ENCODE measurements at places on chromosomes 7 and 10.

GRCh38 chr7:79982141-79982770 lies 152.4 kb upstream of the GNAI1 start:
- DNase-seq = no peak

GRCh38 chr10:91596825-91597196 lies 36.1 kb downstream of the PPP1R3C start:
- DNase-seq = no peak

DNA sequence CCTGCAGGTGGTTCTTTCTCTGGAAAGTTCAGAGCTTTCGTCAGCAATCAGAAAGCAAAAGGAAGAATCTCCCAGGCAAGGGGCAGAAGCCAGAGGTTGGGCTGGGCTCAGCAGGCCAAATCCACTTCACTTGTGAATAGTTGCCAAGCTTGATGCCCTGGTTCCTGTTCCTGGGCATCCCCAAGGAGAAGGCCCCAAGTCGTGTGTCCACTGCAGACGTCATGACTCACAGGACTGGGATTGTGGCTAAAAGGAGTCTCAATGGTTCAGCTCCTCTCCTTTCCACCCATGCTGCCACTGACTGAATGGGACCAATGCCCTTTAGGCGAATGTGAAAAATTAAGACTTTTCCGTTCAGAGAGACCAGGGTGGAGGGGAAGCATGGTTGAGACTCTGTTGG lies 38.6 kb upstream of the TRIM8 start:
- DNase-seq = no peak

GRCh38 chr7:65444899-65445823 lies 71.5 kb downstream of the ZNF92 start:
- DNase-seq = no peak

- DNase-seq = no peak
Observed at GRCh38 chr7:5222841-5223411, 32.9 kb downstream of the WIPI2 start.

DNA sequence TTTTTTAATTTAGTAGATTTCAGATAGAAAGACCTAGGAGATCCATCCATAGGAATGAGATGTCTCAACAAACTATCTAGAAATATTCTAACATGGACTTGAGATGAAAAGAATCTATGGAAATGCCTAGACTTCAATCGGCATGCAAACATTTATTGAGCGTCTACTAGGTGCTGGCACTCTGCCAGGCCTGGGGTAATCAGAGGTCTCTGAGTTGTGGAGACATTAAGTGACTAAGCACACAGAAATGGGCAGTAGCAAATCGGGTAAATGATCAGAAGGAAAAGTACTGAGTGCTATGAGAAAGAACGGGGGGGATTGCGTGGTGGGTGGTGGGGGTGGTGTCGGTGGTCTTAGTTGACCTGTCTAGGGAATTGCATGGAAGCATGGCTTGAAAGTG lies 466.6 kb downstream of the GALNT17 start:
- DNase-seq = no peak

DNA sequence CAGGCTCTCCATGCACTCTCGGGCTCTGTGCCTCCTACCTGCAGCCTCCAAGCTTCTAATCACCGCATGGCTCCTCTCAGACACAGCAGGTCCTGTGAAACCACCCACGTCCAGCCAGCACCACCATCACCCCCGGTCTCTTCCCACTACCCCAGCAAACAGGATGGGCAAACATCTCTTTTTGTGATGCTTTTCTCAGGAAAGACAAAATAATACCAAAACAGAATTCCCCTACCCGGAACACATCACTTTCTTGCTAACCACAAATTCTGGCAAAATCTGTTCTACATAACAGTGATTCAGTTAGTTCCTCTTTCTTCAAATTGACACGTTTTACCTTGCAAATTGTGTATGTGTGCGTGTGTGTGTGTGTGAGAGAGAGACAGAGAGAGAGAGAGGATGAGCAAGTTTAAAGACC lies 6.5 kb downstream of the SNX8 start:
- DNase-seq = no peak

DNA sequence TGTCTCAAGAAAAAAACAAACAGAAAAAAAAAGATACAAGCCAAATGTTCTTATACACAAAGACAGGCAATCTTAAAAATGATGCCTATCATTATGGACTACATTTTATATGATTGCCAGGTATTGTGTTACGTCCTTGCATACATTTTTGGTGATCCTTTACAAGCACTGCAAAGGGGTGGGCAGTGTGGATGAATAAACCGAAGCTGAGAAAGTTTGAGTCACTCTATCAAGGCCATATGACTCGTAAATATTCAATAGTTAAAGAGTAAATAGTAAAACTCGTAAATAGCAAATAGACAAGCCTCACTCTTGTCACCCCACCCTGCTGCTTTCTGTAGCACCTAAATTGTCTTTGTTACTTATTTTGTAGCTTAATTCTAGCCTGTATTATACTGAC lies 326.2 kb downstream of the FRMD4A start:
- no peak for DNase-seq

GRCh38 chr10:28479425-28479865 lies 53.5 kb upstream of the WAC start:
- DNase-seq = no peak

- DNase-seq = no peak
Observed at GRCh38 chr7:115249080-115249479, 327.2 kb downstream of the MDFIC start.

DNA sequence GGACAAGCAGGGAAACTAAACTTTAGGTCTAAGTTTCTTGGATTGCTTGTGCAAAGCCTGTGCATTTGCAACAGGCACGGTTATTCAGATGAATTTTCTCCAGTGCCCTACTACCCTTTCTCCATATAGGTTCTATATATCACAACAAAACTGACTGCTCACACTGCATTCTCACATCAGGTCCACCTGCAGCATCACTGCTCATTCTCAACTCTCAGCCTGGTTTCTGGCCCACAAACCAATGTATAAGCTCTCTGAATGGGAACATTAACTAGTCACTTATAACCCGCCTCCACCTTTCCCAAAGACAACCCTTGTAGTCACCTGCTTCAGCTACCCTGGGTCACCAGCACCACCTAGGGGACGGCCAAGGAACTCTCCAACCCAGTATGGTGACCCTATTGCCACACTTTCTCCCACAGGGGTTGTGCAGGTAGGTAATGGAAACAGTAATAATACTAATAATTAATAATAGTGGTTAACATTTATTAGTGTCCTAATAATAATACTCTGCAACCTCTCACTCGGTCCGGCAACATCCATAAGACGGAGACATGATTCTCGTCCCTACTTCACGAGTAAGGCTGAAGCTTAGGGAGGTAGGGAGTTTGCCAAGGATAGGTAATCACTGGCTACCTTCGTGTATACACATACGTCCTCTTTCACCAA lies 97.3 kb downstream of the CLEC2L start:
- peak; percentile 32 for DNase-seq

DNA sequence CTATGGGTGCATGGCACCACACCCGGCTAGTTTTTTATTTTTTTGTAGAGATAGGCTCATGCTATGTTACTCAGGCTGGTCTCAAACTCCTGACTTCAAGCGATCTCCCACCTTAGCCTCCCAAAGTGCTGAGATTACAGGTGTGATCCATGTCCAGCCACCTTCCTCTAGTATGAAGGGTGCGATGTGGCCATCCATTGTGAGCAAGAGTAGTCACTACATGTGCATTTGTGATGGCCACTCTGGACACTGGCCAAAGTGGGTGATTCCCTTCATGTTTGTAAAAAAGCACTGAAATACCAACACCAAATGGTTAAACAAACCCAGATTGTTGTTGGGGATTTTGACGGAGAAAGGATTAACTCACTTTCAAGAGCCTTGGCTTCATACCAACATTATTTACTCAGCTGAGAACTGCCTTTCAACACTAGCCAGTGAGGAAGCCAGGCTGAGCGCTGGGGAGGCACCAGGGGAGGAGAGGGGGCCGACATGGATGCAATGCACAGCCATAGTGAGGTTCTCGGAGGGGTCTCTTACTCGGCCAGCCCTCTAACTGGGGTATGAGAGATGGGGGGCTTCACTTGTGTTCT lies 198.1 kb upstream of the LYZL2 start:
- no peak for DNase-seq

- no peak for DNase-seq
Observed at GRCh38 chr7:54255242-54255641, 286.9 kb upstream of the VSTM2A start.

- no peak for DNase-seq
Observed at GRCh38 chr7:111192614-111193413, 101.9 kb downstream of the LRRN3 start.

- DNase-seq = no peak
Observed at GRCh38 chr10:20970044-20970443, 72.9 kb upstream of the NEBL start.

- DNase-seq = no peak
Observed at GRCh38 chr10:106540645-106541044, 623.9 kb downstream of the SORCS1 start.

GRCh38 chr7:129493555-129493954 lies 8.8 kb upstream of the SMKR1 start:
- DNase-seq = no peak

DNA sequence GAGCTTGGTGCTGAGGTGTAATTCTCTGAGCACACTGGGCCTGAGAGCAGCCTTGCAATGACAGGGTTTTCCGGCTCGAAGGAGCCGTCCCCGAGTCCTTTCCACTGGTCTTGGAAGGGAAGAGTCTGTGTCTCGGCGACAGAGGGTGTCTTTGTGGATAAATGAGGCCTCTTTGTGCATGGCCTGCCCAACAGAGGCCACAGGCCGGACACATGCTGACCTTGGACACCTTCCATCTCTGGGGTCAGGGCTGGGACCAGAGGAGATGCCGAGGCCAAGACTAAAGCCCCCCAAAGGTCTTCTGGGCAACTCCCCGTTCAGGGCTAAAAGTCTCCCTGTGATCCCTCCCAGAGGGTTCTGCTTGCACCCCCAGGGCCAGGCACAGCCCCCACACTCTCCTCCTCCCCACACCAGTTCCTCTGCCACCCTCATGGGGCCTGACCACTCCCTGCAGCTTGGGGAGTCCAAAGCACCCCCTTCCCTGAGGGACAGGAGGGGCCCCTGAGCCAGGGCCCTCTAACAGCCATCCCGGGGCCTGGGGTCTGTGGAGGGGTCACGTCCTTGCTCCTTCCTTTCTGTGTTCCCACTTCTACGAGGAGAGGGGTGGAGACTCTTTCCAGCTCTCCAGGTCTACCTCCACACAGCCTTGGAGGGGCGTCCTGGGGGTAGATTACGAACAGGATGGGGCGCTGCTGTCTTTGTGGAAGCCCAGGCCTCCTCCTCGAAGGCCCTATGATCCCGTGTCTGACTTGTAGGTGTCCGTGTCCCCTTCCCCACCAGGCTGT lies 130.6 kb upstream of the FAM20C start:
- DNase-seq = no peak

GRCh38 chr10:78778444-78779338 lies 290.1 kb upstream of the ZMIZ1 start:
- DNase-seq = no peak

- no peak for DNase-seq
Observed at GRCh38 chr7:138208142-138208570, 131.9 kb downstream of the AKR1D1 start.

DNA sequence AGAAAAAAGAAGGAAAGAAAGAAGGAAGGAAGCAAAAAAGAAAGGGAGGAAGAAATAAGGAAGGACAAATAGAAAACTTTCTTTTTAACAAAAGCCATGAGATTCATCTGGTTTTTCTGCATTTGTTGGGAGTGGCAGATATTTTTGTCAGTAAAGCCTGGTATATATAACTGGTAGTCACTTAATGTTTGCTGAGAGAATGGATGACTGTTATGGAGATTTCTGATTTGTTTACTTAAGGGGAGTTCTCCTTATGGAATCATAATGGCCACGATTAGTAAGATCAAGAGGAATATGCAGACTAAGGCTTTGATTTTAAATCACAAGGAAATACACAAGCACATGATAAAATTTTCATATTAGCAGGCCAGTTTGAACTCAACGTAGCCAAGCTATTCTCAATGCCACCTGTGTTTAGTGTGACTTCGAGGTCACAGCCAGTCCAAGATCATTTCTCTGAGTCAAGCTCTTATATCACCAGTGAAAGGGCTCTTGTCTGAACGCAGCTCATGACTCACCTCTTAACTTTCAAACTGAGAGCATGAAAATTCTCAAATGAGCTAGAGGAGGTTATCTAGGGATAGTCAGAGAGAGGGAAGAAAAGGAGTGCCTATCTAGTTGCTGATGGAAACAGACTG lies 445.1 kb upstream of the ZMIZ1 start:
- no peak for DNase-seq

- no peak for DNase-seq
Observed at GRCh38 chr7:33130184-33130583, 820 bp downstream of the BBS9 start.

- DNase-seq = no peak
Observed at GRCh38 chr7:87210506-87210905, 9.0 kb downstream of the TMEM243 start.

GRCh38 chr10:103967448-103968071 lies 620 bp downstream of the SLK start:
- DNase-seq = no peak

DNA sequence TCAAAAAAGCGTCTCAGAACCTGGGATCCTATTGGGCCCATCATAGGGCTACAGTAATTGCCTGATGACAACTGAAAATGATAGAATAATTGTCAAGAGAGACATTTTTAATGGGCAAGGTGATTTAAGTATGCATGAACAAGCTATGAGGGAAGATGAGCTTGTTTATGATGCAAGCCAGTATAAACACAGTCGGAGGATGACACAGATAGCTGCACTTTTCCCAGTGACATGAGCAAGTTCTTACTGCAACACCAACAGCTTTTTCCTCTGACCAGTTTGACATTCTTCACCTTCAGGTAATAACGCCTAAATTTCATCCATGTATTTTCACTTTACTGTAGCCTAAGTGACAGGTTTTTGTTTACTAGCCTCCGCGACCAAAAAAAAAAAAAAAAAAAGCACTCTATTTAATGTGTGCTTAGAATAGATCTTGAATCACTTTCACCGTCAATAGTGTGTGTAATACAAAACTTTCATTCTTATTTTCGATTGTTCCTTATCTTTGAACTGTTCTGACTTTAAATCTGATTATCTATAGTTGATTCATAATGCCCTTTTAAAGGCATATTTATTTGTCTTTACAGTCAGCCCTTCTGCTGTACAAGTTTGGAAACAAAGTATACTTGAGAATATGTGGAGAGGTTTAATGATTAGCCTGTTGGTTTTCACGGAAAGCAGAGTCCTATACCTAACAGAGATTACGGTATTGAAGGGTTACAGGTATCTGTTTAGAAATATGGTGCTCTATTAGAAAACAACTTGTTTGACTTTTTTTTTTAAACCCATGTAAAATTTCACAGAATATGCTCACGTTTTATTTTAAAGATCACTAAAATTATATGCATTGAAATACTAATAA lies 1.7 kb downstream of the FOXP2 start:
- no peak for DNase-seq

- no peak for DNase-seq
Observed at GRCh38 chr7:24916463-24917040, 63.4 kb downstream of the OSBPL3 start.

- DNase-seq = peak; percentile 14
Observed at GRCh38 chr10:58291538-58292174, 22.7 kb downstream of the CISD1 start.

GRCh38 chr7:30168835-30169573 lies 34.2 kb downstream of the MTURN start:
- DNase-seq = no peak

Data from stimulated activated CD4-positive, alpha-beta T cell treated with anti-CD3 and anti-CD28 coated beads, Interleukin-15, amount 100 ng/mL, for 48 hours (primary cell).